NCI-H2227 treated with DMSO at 0.1 percent for 48 hours (cell line): ENCODE measurements at places on chromosomes 3 and 15.

DNA sequence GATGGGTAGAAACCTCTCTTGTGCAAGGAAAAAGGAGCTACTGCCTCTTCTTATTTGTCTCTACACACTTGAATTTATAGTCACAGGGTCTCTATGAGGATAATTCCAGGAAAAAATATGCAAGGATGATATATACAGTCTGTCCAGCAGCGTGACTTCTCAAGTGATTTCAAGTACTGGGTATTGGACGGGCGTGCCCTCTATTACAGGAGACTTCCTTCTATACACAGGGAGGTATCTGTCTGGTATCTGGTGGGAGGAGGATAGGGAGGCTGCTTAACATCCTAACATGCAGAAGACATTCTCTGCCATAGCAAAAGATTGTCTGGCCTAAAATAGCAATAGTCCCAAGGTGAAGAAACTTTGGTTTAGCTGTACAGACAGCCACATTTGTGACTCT is 146.1 kb downstream of the TPRG1 start:
- DNase-seq: no peak

DNA sequence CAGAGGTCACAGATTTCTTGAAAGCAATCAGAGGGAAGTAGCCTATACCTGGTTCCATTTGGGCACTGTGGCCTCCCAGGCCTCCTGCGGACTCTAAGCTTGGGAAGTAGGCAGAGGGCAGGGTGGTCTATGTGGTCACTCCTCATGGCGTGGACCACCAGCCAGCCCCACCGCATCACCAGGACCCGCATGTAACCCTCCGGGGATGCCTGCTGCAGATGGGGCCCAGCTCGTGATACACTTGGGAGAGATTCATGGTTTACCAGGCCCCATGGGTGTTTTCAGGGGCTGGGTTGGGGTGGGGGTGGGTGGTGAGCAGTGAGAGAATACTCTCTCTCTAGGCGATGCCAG is 123.7 kb downstream of the ASB7 start:
- no peak for DNase-seq

GRCh38 chr3:40754994-40755393 is 230.2 kb downstream of the ZNF621 start:
- DNase-seq: no peak

DNA sequence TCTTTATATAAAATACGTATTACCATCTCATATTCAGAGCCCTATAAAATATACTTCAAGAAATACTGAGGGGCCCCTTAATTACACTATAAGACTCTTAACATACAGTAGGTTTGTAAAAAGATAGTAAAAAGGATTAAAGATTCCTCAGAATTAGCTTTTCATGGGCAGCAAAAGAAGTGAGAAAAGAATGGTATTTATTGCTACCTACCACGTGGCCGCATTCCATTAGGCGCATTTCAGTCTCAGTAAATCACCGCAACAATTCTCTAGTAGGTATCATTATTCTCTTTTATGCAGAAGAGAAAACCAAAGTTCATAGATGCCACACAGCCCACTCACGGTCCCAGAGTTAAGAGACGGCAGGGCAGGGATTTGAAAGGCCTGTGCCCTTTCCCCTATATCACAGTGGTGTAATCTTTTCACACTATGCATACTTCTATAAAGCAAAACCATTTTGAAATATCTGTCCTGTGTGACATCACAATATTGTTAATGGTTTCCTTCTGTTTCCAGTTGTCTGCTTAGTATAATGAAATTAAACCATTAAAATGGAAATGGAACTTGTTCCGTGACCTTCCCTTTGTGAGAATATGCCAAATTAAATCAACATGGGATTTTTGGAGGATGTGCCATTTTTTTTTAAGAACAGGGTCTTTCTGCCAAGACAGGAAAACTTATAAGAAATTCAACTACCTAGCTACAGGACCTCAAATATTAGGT is 1072.2 kb downstream of the FHIT start:
- DNase-seq: no peak

DNA sequence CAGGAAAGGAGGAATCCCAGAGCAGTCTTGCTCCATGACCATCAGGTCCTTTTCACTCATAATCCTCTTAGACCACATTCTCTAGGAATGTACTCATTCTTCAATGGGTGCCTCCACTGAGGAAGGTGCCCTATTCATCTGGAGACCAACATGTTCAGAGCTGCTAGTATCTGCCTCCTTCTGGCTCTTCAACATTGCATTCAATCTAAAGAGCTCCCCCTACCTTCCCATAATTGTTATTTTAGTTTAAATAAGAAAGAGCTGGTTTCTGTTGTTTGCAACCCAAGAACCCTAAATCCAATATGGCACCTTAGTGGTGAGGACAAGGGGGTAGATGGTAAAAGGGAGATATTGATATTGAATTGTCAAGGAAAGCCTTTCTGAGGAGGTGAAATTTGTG is 67.6 kb downstream of the SCN11A start:
- DNase-seq: no peak

- DNase-seq: no peak
Measured at GRCh38 chr3:17752876-17753631, 10.6 kb upstream of the TBC1D5 start.

GRCh38 chr15:88321271-88321670 is 64.7 kb upstream of the NTRK3 start:
- no peak for DNase-seq

- no peak for DNase-seq
Measured at GRCh38 chr3:3119393-3119851, 7.3 kb upstream of the TRNT1 start.

GRCh38 chr3:169297214-169297613 is 366.3 kb downstream of the MECOM start:
- no peak for DNase-seq

DNA sequence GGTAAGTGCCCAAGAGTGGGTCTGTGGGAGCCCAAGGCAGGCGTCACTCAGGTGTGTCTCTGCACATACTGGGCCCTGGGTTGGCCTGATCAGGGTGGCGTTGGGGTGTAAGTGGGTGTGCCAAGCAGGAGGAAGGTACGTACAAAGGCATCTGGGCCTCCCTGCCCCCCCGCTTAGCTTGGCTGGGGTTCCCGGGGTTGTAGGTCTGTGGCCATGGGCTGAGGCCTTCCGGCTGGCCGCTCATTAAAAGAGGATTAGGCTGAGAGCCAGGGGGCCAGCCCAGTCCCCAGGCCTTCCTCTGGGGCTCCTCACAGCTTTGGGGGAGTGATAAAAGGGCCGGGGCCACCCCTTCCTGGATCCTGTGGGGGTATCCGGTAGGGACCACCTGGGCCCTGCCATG is 13.3 kb downstream of the SEMA3F start:
- DNase-seq: no peak

- no peak for DNase-seq
Measured at GRCh38 chr3:98877132-98877531, 24.4 kb downstream of the DCBLD2 start.

GRCh38 chr3:129460572-129460971 is 20.5 kb downstream of the IFT122 start:
- DNase-seq: no peak

- DNase-seq: no peak
Measured at GRCh38 chr15:91265416-91265940, 165.4 kb downstream of the SV2B start.

DNA sequence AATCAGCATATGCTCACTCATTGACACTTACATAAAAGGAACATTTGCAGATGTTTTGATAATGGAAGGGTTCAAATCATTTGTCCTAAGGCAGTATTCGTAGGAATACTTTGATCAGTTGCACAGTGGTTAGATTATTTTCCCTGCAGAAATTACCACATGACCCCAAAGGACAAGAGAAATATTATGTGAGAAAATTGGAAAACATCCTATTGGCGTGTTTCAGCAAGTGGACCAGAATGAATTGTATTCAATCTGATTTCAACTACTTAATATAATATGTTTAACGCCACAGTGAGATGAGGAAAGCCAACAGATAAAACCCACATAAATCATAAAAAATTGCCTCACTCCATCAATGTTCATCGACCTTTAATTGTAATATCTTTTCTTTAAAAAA is 195.0 kb upstream of the MDFIC2 start:
- DNase-seq: no peak

DNA sequence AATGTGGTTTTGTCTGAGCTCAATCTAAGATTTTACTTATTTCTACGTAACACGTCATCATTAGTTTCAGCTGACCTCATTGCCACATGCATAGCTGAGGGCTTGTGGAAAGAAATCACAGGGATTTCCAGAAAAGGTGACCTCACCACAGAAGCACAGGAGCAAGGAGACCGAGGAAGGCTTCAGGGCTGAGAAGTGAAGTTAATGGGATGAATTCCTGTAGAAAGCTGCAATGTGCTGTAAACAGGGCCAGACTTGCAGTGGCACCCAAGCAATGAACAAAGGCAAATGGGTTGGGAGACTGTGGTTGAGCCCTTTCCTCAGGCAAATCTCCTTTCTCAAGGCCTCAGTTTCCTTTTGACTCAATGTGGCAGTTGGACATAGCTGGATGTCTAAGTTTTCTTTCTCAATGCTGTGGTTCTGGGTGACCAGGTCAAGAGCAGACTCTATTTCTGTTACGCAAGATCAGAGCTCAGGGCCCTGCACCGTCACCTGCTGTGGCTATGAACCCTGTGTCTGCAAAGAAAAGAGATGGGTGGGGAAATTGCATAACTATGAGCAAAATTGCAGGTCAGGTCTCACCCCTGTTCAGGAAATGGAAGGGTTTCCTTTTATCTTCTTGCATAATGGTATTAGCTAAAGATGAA is 252.2 kb upstream of the TBL1XR1 start:
- no peak for DNase-seq

GRCh38 chr15:28977377-28978010 is 91.7 kb downstream of the APBA2 start:
- DNase-seq: no peak

- DNase-seq: no peak
Measured at GRCh38 chr15:48395521-48396011, 64.3 kb downstream of the DUT start.

GRCh38 chr15:83753872-83754493 is 100.1 kb downstream of the ADAMTSL3 start:
- no peak for DNase-seq

- DNase-seq: no peak
Measured at GRCh38 chr3:19446687-19447086, 298.4 kb downstream of the KCNH8 start.

DNA sequence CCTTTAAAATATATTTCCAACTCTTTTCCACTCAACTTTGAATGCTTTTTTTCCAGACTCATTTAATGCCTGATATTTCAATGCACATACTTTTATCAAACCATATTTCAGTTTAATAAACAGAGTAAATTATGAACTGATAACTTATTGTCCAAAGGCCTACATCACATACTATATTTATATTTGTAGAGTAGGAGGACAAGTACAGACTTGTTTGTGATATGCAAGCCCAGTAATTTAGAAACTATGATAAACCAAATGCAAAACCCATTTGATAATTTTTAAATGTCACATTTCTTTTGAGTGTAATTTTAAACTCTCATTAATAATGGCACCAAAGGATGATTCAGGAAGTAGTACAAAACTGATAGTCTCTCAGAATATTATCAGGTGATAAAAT is 3.3 kb downstream of the RFX7 start:
- no peak for DNase-seq

GRCh38 chr3:79684041-79684440 is 83.8 kb downstream of the ROBO1 start:
- DNase-seq: no peak

- DNase-seq: no peak
Measured at GRCh38 chr15:59420986-59421618, 16.9 kb upstream of the FAM81A start.

- DNase-seq: no peak
Measured at GRCh38 chr3:172176061-172176770, 136.8 kb downstream of the FNDC3B start.

DNA sequence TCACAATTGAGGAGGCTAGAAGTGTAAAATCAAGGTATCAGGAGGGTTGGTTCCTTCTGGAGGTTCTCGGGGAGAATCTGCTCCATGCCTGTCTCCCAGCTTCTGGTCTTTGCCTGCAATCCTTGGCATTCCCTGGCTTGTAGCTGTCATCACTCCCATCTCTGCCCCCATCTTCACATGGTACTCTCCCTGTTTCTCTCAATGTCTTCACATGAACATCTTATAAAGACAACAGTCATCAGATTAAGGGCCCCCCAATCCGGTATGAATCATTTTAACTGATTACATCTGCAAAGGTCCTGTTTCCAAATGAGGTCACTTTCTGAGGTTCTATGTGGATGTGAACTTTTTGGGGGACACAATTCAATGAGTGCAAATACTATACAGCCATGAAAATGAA is 113.0 kb upstream of the GALNT15 start:
- no peak for DNase-seq

DNA sequence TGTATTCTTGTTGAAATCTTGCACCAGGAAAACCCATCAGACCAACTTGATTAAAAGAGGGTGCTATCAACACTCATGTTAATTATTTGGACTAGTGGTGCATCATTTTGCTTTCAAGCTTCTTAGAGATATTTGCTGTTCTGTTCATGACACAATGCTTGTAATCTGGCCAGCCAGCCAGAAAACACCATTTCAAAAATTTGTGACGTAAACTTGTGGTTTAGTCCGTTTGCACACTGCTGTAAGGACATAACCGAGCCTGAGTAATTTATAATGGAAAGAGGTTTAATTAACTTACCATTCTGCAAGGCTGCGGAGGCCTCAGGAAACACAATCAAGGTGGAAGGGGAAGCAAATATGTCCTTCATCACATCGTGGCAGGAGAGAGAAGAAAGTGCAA is 374.3 kb upstream of the TGFBR2 start:
- DNase-seq: no peak

- no peak for DNase-seq
Measured at GRCh38 chr3:49158103-49158709, 7.9 kb downstream of the CCDC71 start.

DNA sequence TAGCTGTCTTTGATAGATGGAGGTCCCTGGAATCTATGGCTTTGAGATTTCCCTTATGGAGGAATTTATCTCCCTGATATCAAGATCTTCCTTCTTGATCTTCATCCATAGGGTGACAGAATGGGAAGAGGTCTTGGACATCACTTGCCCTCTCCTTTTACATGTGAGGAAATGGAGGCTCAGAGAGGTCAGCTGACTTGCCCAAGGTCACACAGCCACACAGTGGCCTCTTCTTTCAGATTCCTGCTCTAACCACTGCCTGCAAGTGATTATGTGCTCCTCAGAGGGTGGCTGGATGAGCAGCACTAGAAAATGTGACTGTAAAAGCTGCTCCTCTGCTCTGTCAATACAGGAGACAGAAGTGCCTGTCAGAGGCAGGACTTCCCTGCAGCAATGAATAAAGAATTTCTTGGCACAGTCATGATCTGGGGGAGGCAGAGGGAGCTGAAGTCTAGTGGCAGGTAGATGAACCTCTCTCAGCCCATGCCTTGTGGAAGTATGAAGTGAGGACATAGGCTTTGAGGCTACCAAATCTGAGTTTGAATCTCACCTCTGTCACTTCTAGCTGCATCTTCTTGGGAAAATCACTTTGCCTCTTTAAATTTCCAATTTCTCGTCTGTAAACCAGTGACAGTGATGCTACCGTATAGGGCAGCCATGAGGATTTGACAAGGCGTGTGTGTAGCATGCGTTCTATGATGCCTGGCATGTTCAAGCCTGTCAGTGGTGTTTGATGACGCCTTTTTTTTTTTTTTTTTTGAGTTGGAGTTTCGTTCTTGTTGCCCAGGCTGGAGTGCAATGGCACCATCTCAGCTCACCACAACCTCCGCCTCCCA is 12.0 kb downstream of the SSUH2 start:
- no peak for DNase-seq

- DNase-seq: no peak
Measured at GRCh38 chr3:133928136-133928893, 32.6 kb upstream of the RAB6B start.

- no peak for DNase-seq
Measured at GRCh38 chr3:47825590-47825989, 22.7 kb downstream of the DHX30 start.
